ENCODE measurements at places on chromosomes 6 and 20. TPM values are rescaled to one million over a fixed set of nuclear protein-coding genes. Genes with fewer than 3 reads are reported as not detected.

LY6G6D gene
- total RNA-seq: not detected

TFAP2C gene
- not detected for total RNA-seq

ARFGEF3 gene
- total RNA-seq: 10.6 TPM

TFAP2D gene
- total RNA-seq: not detected

OR2H2 gene
- not detected for total RNA-seq

MOG gene
- total RNA-seq: not detected

SS18L1 gene
- total RNA-seq: 12.9 TPM

DUSP22 gene
- total RNA-seq: 38.8 TPM

HLA-DRA gene
- total RNA-seq: not detected

KCNQ2 gene
- total RNA-seq: not detected

RIMS1 gene
- 0.93 TPM for total RNA-seq

C2 gene
- total RNA-seq: not detected

C6orf52 gene
- not detected for total RNA-seq

VPS16 gene
- total RNA-seq: 29.5 TPM

ADGRF1 gene
- total RNA-seq: not detected

GPR63 gene
- under 0.01 TPM for total RNA-seq

TBX18 gene
- 41.4 TPM for total RNA-seq

KCNB1 gene
- total RNA-seq: under 0.01 TPM

EPPIN gene
- not detected for total RNA-seq

CST9L gene
- not detected for total RNA-seq

GSTA1 gene
- not detected for total RNA-seq

FNDC11 gene
- total RNA-seq: 0.40 TPM

CLDN20 gene
- total RNA-seq: not detected

ELOVL2 gene
- total RNA-seq: not detected

LIME1 gene
- 3.6 TPM for total RNA-seq

PRR18 gene
- total RNA-seq: not detected

TAAR8 gene
- not detected for total RNA-seq

PSORS1C2 gene
- total RNA-seq: not detected

TP53TG5 gene
- total RNA-seq: not detected

BANF2 gene
- total RNA-seq: not detected

SUMO4 gene
- 5.5 TPM for total RNA-seq

GNRH2 gene
- 0.65 TPM for total RNA-seq

RBPJL gene
- not detected for total RNA-seq

GABRR1 gene
- not detected for total RNA-seq

SLCO4A1 gene
- total RNA-seq: 5.9 TPM

Measured in thoracic aorta endothelial cell (primary cell).